ENCODE measurements at places on chromosomes 5 and 9.

DNA sequence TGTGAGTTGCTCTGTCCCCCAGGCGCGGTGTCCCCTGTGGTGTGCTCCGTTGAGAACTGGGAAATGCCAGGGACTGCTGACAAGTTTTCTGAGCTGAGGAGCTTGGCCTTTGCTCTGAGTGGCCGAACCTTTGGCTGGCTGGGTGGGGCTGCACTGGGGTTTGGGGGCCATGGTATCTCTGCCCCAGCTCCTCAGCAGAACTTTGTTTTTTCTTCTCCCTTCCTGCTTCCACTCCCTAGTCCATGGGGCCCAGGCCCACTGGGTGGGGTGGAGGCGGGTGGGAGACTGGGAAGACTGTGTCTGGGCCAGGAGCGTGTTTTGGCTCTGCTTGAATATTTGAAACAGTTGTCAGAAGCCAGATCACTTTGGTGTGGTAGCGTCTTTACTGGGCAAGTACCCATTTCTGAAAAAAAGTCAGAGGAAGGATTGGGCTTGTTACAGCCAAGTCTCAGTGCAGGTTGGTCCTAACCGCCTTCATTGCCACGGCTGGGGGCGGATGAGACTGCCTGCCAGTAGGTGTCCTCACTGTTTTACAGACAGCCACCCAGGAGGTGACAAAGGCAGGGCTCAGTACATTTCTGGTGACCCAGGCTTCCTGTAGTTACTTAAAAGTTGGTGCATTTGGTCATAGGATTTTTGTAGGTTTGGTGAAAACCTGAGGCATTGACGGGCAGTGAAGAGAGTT, 92.7 kb downstream of the DAB2IP start:
- no peak for DNase-seq

DNA sequence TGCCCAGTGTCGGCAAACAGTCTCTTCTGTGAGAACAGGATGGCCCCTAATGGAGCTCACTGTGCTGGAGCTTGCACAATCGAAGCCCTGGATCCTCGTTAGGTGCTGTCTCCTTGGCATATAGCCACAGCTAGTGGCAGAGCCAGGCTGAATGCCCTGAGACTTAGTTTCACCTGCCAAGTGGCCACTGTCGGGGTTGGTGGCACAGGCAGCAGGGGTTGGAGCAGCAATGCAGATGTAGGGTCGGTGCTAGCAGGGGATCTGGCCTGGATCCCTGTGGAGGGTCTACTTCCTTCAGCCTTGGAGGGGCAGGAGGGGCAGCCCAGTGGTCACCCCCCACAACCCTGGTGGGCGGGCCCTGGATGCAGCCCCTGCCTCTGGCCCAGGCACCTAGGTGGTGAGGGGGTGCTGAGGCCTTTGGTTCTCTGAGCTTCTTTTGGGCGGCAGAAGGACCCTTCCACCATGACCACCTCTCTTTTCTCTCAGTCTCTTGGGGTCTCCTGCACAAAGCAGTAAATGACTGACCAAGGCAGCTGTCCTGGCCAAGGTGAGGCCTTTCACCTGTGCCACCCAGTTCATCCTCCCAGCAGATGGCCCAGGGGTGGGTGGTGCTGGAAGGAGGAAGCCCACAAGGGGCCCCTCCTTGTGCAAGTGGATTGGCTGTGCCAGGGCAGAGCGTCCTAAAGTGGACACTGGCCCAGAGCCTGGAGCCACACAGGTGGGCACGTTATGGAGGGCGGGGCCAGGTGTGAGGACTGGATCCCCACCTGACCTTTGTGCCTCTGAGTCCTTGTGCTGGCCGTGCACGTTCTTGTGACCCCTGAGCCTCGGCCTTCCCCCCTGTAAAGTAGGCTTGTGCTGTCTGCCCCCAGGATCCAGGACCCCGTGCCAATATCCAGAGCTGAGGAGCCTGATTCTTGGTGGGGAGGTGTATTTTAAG, 44.8 kb downstream of the PHF2 start:
- DNase-seq: no peak

DNA sequence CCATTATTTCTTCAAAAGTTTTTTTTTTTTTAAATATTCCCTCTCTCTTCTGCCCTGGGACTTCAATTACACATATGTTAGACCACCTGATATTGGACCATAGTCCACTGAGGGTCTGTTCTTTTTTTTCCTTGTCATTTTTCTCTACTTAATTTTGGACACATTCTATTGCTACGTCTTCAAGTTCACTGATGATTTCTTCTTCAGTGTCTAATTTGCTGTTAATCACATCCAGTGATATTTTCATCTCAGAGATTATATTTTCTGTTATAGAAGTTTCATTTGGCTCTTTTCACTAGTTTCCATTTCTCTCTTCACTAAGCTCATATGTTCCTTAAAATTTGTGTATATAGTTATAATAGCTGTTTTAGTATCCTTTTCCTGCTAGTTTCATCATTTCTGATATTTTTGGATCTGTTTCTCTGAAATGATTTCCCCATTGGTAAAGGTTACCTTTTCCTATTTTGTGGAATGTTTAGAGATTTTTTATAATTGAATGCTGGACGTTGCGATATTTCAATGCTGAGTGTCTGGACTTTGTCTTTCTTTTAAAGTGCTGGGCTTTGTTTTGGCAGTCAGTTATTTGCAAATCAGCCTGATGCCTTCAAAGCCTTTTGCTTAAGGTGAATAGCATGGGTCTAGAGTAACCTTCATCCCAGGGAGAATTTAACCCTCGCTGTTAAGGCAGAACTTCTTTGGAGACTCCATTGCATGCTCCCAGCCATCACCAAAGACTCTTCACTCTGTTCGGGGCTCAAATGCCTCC, 111.8 kb downstream of the TTLL11 start:
- DNase-seq: no peak

GRCh38 chr9:108743901-108744371, 111.8 kb downstream of the ACTL7B start:
- DNase-seq: no peak

DNA sequence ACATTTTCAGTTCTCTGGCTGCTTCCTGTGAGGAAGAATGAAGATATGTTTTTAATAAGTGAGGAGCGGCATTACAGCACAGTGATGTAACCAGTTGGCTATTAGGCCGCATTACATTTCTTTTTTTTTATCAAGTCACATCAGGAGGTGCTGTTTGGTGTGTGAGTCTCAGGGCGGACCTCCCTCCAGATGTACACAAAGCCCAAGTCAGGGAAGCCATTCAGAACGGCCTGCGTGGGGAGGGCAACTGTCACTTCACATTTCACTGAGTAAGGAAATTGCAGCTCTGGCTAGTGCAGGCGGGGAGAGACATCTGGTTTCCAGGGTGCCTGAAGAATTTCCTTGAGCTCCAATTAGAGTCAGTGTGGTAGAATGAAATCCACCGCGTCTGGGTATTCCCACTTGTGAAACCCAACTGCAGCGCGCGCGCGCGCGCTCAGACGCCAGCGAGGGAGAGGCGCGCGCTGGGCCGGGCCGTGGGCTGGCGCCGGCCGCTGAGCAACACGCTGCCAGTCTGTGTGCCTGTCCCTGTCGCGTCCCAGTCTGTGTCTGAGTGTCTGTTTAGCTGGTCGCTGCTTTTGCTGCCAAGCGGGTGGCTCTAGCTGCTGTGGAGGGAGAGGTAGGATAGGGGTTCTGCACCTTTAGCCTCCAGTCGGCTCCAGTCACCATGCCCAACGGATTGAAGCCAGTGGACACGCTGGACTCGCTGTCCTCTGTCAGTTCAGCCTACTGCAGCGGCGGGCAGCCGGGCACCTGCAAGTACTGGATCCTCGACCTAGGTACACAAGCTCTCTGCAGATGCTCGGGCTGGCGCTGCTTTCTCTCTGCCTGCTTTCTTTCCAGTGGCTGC, 140.8 kb upstream of the OTULINL start:
- DNase-seq: no peak

- DNase-seq: no peak
These were observed 28.1 kb upstream of the UGCG start for GRCh38 chr9:111868475-111868874.

- no peak for DNase-seq
These were observed 16.9 kb upstream of the ZNF366 start for GRCh38 chr5:72523960-72524582.

- no peak for DNase-seq
These were observed 283.2 kb downstream of the DMAC1 start for GRCh38 chr9:7516376-7516775.

DNA sequence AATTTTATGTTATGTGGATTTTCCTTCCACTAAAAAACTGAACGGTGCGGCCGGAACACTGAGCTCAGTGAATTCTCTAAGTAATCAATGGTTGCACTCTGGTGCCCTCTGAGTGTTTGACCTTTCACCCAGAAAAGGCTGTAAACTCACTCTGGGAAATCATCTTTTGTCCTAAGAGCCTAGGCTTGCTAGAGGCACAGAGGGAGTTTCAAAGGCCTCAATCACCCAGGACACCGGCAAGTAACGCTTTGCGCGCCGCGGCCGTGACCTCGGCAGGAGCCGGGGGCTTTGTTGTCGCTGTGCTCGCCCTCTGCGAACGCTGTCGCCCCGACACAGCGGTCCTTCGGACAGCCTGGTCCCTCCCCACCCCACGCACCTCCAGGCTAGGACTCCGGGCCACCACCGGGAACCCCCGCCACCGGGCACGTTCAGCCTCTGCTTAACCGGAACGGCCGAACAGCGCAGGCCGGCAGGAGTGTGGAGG, 703 bp downstream of the ISCA1 start:
- DNase-seq: no peak

DNA sequence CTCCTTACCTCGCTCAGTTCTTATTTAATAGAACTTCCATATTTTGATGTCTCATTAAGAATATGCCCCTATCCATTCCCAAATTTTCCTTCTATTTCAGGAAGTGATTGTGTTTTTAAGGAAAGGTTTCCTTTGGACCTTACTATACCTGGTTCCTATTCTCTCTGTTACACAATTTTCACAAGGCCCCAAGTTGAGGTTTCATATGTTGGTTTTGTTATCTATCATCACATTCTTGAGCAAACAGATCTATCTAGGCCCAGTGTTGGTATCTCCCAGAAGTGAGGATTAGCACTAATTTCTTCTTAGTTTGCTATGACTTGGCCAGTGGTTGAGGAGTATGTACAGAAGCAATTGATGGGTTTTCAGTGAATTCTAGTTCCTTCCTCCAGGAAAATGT, 41.5 kb downstream of the ALG2 start:
- no peak for DNase-seq

DNA sequence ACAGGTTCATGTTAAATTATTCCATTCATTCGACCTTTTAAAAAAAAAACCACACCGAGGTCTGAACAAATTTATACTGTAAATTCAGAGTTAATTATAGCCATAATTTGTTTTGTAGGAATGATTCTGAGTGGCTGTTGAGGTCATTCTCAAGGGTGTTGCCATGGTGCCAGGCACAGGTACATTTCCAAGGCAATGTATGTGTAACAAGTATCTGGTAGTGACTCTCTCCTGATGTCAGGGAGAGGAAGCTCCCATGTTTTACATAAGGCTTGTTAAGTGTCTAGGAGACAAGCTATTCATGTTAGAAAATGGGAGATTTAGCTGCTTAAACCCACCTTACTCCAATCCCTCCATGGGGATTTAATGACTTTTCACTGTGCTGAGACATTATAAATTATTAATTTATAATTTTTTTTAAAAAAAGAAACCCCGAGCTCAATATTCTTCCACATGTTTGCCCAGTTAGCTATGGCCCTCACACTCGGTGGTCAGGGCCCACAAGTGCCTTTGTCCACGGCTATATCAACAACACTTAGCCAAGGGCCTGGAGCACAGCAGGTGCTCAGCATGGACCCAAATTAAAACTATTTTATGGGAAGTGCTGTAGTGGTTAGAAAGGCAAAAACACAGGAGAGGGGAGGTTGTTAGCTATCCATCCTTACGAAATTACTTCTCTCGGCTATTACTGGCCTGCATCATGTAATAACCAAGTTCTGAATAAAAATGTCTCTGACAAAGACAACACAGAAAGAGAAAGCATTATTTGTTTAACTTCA, 154.6 kb upstream of the GNA14 start:
- no peak for DNase-seq

GRCh38 chr5:55004729-55005128, 19.3 kb upstream of the GZMK start:
- no peak for DNase-seq

DNA sequence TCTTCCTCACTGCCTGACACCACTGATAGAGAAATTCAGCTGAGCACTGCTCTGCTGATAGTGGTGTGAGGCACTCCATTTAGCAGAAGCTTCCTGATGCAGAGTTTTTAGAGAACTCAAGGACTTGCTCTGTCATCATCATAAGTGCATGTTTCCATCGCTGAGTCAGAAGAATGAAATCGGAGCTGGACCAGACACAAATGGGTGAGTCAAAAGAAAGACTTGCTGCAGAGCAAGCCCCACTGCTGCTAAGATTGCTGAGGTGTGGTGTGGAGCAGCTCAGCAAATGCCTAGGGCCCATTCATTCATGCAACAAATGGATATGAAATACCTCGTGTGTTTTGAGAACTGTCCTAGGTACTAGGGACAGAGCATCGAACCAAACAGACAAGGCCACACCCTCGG, 410.2 kb upstream of the SLC30A5 start:
- DNase-seq: no peak

GRCh38 chr5:165616490-165617405, 2111.3 kb downstream of the MAT2B start:
- DNase-seq: no peak

DNA sequence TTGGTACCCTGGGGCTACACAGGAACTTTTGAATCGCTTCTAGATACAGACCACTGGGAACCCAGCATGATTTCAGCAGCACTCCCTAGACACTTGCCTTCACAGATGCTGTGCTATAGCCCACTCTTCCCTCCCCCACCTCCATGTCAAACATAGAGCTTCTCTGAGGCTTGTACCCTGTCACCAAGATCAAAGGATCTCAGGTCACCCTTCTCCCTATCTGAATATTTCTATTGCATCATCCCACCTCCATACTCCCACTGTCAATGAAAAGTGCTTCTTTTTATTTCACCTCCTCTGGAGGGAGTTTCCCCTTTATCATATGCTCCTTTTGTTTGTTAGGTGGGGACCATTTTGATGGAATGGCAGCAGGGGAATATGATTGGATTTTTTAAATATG, 29.2 kb upstream of the PHF24 start:
- DNase-seq: no peak

DNA sequence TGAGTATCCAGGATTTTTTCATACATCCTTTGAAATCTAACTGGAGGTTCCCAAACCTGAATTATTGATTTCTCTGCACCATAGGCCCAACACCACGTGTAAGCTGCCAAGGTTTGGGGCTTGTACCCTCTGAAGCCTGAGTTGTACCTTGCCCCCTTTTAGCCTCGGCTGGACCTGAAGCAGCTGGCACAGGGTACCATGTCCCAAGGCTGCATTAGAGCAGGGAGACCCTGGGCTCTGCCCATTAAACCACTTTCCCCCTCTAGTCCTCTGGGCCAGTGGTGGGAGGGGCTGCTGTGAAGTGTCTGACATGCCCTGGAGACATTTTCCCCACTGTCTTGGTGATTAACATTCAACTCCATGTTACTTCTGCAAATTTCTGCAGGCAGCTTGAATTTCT, 532.9 kb upstream of the NUDT12 start:
- no peak for DNase-seq

All from stimulated activated CD8-positive, alpha-beta memory T cell treated with anti-CD3 and anti-CD28 coated beads, Interleukin-7, amount 100 ng/mL, for 1 hour (primary cell).